SJSA1 (cell line): ENCODE measurements at places on chromosomes 5 and 9. TPM values are rescaled to one million over a fixed set of nuclear protein-coding genes. Genes with fewer than 3 reads are reported as not detected.

- no peak for DNase-seq
Observed at GRCh38 chr9:118360036-118360435, 655.8 kb downstream of the TLR4 start.

ODF2 gene
- total RNA-seq = 48.0 and 56.9 TPM in 2 replicates

MYOZ3 gene
- total RNA-seq = 0.82 TPM in 1 of 2 replicates, not detected in the other

DNA sequence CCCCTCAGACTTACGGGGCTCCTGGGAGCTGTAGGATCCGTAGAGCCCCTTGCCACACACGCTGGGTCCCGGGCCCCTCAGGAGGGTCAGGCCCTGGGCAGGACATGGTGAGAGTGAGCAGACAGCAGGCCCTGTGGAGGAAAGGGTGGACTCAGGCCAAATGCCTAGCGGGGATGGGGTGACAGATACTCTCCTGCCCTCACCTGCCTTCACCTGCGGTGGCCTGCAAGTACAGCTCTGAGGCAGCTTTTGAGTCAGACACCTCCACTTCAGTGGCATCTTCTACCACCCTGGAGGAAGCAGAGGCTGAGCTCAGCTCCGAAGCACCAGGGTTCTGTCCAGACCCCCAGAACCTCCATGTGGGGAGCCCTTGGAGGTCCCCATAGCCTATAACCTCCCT, 26.2 kb downstream of the SLC35A4 start:
- no peak for DNase-seq

GRCh38 chr5:66306105-66306843, 162.2 kb downstream of the SREK1 start:
- peak; percentile 55 for DNase-seq

DNA sequence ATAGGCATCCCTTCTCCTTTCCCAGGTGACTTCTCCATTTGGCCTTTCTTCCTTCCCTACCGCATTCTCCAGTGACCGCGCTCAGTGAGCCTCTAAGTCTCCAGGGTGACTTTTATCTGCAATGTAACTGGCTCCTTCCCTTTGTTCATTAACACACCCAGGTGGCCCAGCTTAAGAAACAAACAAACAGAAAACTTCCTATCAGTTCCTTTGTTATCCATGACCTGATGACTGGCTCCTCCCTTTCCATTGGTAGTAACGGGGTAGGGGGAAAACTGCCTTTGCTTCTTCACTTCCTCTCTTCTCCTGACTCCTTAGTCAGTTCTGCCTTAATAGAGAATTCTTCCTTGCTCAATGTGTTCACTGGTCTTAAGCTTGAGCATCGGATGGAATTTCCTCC, 7.0 kb upstream of the SH3GL2 start:
- DNase-seq = no peak

DNA sequence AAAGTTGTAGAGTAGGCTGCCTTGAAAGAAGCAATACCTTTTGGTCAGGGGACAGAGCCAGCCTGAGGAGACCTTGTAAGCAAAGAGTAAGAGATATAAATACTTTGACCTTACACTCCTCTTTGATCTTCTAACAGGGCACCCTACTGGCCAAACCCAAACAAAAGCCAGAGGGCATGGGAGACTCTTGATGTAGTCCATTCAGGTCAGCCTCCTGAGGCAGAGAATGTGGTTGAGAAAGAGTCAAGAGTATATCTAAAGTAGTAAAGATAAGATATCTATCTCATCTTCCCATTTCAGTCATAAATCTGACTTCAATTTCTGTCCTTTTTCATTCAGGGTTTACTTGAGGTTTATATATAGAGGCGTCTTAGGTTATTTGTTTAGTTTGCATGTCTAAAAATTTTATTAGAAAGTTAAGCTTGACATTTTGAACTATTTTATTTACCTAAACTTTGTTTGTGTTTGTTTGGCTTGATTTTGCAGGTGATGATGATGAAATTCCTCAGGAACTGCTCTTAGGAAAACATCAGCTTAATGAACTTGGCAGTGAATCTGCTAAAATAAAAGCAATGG, 125.7 kb downstream of the NIPBL start:
- no peak for DNase-seq

GRCh38 chr5:122300374-122300773, 11.7 kb upstream of the SNCAIP start:
- DNase-seq = no peak

DNA sequence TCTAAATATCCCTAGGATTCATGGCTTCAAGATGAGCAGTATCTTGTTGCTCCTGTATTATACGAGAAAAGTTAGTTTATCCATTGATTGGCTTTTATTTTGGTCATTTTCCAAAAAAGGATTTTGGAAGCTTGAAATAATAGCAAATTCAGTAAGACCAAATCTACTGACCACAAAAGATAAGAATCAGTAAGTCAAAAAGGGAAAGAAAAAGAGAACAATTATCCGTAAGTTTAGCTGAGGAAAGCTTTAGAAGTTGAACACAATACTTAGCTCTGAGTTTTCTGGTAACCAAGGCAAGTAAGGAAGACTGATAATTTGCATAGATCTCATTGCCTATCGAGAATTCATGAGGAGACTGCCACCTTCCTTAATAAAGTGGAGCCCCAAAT, 9.1 kb downstream of the TGFBR1 start:
- no peak for DNase-seq

PCDHB7 gene
- 0.85 and 0.87 TPM in 2 replicates for total RNA-seq

PCSK1 gene
- total RNA-seq = not detected in 2 replicates

DNA sequence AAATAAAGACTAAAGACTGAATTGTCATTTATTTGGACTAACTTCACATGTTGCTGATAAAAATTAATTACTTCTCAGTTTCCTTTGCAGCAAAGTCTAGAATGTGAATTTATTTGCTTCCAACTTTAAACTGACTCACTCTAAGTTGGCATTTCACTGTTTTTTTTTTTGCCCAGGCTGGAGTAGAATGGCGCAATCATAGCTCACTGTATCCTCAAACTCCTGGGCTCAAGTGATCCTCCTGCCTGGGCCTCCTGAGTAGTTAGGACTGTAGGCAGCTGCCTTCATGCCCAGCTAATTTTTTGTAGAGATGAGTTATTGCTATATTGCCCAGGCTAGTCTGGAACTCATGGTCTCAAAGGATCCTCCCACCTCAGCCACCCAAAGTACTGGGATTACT, 3.5 kb downstream of the CCNB1 start:
- no peak for DNase-seq

DNA sequence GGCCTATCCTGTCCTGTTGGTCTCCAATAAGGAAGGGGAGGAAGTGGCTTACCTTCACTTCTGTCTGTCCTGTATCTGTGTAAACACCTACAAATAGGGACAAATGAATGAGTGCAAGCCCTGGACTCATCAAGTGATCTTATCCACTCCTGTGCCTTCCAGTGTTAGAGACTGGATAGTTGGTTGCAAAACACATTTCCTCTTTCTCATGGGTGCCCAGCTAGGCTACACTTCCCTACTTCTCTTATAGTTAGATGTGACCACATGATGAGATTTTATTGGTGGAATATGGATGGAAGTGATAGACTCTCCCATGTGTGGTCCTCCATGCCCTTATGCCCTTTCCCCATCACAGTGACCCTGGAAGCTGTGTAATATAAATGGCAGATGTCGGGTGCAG, 16.9 kb upstream of the PFDN1 start:
- DNase-seq = no peak

DNA sequence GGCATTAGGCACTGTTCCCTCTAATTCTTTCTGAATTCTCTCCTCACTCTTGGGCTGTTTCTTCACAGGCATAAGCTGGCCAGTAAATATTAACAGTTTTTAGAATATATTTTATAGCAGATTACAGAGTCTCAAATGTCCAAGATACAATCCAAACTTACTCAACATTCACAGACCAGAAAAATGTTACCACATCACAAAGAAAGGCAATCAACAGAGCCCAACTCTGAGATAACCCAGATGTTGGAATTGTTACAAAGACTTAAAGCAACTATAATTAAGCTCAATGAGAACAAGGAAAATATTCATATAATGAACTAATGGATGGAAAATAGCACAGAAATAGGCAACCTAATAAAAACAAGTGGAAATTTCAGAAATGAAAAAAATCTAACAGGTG, 401.1 kb upstream of the RGMB start:
- no peak for DNase-seq

RBM18 gene
- 9.8 and 17.6 TPM in 2 replicates for total RNA-seq

DNA sequence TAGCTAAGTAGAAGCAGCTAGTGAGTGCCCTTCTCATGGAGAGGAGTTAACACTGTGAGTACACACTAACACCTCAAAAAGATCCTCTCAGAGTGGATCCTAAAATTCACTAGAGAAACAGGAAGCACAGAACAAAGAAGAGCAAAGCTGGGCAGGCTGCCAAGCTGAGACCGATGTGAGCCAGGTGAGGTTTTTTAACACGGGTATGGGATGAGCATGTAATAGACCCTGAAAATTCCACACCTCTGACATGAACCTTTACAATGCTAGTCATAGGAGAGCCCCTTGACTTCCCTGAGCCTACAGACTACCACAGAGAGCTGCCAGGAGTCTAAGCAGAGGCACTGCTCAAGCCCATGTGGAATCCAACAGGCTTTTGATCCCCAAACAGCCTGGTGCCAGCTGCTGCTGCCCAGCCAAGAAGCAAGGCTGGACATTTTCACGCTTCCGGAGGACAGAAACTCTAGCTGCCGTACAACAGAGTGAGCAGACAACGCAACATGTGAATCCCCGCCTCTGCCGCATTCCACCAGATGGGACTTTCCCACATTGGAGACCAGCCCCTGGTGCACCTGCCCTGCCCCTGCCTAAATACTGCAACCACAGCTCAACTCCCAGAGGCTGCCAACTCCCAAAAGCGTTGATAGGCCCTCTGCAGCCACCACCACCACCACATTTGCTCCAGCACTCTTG, 280.8 kb downstream of the CDH10 start:
- DNase-seq = no peak

GRCh38 chr5:32222723-32223470, 48.8 kb upstream of the GOLPH3 start:
- no peak for DNase-seq

PCDHAC1 gene
- total RNA-seq = 0.28 TPM in 1 of 2 replicates, not detected in the other

DNA sequence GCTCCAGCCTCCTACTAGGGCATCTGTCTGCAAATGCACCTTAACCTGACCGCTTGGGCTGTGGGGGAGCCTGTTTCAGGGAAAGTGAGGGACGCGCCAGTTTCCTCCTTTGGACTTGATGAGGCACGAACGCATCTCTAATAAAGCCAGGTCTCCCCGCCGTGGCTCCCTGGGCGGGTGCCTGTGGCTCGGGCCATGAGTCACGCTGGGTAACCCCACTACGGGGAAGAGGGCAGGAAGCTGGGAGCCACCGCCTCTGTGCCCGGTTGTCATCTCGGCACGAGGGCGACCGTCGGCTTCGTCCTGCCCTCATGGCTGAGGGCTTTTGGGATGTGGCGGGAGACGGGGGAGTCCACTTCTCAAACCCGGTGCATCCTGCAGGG, 12.1 kb downstream of the NOTCH1 start:
- no peak for DNase-seq

- no peak for DNase-seq
Observed at GRCh38 chr5:122997294-122997693, 39.2 kb downstream of the PPIC start.

C9orf43 gene
- 0.13 and 0.81 TPM in 2 replicates for total RNA-seq

- DNase-seq = peak; percentile 79
Observed at GRCh38 chr9:132931178-132931735, 13.2 kb downstream of the TSC1 start.

GNE gene
- total RNA-seq = 12.2 and 15.1 TPM in 2 replicates

WWC1 gene
- total RNA-seq = 13.2 and 21.3 TPM in 2 replicates
